Stimulated activated CD4-positive, alpha-beta T cell treated with anti-CD3 and anti-CD28 coated beads, Interleukin-1b, Interleukin-23, amount 100 ng/mL, for 1 hour (primary cell): ENCODE measurements at places on chromosomes 7 and 10.

DNA sequence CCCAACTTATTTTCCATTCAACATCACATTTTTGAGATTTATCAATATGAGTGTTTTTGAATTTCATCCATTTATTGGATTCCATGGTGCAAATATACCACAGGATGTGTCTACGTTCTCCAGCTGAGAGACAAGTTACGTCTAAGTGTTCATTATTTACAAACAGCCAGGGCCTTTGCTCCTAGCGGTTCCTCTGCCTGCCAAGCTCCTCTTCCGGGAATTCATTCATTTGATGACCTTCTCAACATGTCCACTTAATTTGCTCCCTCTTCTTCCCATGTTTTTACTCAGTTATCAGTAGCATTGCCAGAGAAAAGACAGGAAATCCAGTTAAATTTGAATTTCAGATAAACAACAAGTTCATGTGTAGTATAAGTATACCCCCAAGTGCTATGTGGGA lies 321.7 kb downstream of the PRPF18 start:
- DNase-seq: no peak

- no peak for DNase-seq
These were observed 69.4 kb upstream of the OGDHL start for GRCh38 chr10:49831352-49832035.

DNA sequence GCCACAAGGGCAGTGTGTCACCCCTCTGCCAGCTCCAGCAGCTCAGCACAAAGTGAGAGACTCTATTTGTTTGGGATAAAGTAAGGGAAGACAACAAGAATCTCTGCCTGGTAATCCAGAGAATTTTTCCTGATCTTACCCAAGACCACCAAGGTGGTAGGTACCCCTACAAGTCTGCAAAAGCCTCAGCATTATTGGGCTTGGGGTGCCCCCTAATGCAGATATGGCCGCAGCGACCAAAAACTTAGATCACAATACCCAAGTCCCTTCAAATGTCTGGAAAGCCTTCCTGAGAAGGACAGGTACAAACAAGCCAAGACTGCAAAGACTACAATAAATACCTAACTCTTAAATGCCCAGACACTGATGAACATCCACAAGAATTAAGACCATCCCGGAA lies 22.4 kb upstream of the CUL1 start:
- DNase-seq: no peak

- no peak for DNase-seq
These were observed 610.1 kb upstream of the ANKRD30A start for GRCh38 chr10:36515319-36515718.

DNA sequence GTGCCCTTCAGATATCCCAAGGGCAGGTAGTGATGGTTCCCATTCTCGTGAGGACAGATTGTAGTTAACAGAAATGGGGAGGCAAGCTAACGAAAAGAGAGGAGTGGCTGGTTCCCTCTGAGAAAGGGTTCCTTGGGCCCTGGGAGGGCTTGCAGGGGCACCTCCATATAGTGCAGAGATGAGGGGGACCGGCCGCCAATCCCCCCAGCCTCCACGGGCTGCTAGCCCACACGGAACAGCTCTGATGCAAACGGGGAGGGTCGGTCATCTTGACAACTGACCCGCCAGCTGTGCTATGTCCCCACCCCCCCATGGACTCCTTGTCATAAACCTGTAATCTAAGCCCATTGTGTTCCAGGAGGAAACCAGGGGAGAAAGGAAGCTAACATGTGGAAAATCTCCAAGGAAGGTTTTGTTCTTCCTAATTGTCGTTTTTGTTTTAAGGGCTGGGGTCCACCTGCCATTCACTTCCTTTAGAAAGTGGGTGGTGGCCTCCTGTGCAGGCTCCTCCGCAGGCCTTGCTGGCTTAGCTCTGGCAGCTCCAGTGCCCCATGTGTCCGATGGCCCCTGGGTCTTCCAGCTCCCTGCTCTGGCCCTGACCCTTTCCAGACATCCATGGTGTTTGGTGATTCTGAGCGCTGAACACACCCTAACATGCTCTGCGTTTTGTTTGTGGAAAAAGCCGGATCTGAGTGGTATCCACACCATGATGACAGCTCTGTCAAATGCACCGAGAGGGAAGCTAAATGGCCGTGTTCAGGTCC lies 15.9 kb downstream of the ADCY1 start:
- no peak for DNase-seq

DNA sequence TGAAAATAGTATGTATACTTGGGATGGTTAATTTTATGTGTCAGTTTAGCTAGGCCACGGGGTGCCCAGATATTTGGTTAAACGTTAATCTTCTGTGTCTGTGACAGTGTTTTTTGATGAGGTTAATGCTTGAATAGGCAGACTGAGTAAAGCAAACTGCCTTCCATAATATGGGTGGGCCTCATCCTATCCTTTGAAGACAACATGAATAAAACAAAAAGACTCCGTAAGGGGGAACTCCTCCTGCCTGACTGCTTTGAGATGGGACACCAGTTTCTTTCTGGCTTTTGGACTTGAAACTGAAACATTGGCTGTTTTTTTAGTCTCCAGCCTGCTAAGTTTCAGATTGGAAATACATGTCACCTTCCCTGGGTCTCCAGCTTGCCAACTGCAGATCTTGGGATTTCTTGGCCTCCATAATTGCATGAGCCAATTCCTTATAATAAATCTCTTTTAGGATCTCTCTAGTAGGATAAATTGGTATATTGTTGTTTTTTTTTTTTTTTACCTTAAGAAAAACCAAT lies 59.9 kb upstream of the GLCCI1 start:
- DNase-seq: no peak

DNA sequence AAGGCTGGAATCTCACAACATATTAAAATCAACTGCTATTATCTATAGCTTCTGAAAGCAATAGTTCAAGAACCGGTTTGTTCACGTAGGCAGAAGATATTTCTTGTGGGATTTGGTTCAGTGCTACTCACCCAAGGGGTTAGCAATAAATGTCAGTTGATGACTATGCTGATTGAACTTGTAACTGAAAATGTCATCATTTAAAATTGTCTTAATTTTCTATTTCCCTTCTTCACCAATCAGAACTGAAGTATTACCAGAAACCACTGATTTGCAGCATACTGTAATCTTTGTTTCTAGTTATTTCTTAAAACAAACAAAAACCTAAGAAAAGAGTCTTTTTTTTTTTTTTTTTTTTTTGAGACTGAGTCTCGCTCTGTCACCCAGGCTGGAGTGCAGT lies 46.1 kb downstream of the CPEB3 start:
- no peak for DNase-seq

DNA sequence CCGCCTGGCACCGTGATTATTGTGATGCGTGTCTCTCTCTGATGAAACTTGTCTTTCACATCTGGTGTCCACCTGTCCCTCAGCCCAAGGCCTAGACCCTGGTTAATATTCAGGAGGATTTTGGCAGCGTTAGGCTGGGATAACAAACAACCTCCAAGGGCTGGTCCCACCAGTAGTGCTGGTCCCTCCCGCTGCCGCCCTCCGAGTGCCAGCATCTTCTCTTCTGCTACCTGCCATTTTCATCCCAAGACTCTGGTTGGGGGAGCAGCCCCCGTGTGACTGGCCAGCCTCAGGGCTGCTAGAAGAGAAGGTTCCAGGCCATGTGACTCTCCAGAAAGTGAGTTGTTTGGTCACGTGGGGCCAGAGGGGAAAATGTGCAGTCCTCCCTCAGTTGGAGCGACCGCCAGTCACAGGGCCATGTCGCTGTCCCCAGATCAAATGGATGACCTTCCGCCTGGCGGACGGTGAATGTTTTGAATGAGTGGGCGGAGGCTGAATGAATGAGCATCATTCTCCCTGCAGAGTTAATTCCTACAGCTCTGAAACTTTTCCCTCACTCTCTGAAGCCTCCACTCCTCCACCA lies 479.9 kb upstream of the FOXK1 start:
- DNase-seq: no peak

DNA sequence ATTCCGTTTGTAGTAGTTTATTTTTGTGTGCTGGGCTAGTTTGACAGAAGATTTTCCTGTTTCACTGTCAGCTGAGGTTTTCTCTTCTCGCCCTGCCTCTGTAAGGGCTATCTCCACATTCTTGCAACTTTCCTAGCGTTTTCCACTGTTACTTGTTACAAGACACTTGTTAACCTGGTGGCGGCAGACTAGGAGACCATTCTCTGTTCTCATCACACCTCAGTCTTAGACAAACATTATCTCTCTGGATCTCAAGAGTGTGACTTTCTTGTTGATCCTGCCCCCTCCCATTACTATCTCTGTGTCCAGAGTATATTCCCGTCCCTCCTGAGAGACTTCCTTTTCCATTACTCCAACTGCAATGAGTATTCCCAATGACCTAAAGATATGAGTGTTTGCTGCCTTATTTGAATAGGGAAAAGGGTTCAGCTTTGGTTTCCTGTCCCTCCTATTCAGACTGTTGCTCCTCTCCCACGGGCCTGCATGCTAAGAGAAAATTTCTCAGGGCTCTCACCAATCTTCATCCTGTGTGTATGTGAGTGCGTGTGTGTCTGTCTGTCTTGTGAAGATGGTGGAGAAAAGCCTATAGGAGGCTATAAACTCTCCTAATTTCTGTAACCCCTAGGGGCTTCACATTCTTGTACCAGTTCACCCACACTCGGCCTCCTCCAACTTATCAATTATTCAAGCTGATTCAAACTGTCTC lies 722.4 kb upstream of the POT1 start:
- no peak for DNase-seq

- no peak for DNase-seq
These were observed 121.6 kb downstream of the RELN start for GRCh38 chr7:103867874-103868273.

GRCh38 chr10:49009199-49009979 lies 69.7 kb upstream of the LRRC18 start:
- DNase-seq: no peak

DNA sequence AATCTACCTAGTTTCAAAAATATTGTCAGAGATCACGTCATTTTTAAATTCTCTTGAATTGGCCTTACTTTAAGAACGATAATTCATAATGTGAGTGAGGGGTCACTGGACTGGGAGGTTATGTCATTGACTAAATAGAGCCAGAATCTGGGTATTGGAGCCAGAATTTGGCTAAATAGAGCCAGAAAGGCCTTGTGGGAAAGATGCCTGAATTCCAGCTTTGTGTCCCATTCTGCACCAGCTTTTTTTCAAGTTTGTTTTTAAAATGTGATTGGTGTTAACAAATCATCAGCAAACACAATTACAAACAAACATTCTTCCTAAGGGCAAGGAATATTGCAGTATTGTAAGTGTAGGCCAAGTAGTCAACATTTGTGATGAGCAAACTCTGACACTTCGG lies 233.2 kb upstream of the PRKCQ start:
- DNase-seq: no peak

GRCh38 chr7:102431617-102432298 lies 1.6 kb upstream of the ORAI2 start:
- DNase-seq: no peak

DNA sequence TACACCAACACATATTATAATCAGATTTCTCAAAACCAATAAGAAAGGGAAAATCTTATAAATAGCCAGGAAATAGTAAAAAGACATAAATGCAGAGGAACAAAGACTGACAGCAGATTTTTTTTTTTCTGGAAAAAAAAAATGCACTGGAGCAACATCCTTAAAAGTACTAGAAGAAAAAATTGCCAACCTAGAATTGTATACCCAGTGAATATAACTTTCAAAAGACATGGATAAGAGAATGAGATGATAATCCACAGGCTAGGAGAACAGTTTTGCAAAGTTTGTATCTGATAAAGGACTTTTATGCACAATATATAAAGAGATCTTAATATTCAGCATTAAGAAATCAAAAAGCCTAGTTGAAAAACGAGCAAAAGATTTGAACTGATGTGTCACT lies 554.0 kb downstream of the AUTS2 start:
- DNase-seq: no peak

GRCh38 chr7:99894738-99895137 lies 17.9 kb upstream of the OR2AE1 start:
- DNase-seq: no peak

DNA sequence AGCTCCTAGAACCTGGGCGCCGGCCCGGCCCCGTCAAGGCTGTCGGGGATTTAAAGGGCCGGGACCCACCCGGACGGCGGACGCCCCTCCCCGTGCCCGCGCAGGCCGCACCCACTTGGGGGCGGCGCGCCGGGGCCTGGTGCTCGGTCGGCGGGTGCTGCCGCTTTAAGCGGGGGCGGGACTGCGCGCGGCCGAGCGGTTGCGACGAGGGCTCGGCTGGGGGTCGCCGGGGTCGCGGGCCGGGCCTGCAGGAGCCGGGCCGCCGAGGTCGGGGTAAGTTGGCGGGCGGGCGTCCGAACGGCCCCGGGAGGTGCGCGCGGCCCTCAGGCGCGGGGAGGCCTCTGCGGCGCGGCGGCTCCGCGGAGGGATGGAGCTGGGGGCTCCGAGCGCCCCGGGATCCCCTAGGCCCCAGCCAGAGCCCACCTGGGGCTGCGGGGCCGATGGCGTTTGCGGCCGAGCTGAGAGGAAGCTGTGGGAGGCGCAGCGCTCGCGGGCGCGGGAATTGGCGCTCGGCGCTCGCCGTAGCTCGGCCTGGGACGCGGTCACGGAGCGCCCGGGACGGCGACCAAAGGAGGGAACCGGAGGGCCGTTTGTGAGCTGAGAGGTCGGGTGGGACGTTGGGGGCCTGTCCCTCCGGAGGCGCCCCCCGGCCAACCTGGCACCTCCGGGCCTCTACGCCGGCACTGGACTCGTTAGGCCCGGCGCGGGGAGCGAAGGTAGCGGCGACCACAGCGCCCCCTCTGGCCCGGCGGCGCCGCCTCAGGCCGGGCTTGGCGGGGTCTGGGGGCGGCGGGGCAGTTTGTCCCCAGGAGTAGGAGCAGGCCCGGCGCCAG lies at the start of gene TRRAP:
Gene TRRAP (plus strand): TSS at position 168 of the 833 bp plus-strand sequence. CDS start 2,619 bp downstream, outside the sequence.
- peak; percentile 62 for DNase-seq

DNA sequence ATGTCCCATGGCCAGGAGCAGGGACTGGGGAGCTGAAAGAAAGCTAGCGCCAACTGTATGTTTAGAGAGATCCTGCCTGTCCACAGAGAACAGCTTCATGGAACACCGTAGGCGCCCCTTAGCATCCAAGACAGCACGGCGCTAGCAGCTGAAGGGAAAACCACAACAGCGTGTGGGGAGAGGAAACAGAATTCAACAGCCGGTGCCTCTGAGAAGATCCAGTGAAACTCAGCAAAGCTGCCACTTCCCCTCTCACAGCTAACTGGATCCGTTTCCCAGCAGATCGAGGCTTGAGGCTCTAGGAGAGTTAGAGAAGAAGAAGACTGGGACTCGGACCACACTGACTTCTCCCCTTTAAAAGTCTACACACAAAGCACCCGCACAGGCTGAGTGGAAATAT lies 145.0 kb downstream of the MAD1L1 start:
- DNase-seq: no peak
